ENCODE measurements at places on chromosomes 3 and 15. TPM values are rescaled to one million over a fixed set of nuclear protein-coding genes. Genes with fewer than 3 reads are reported as not detected.
A peak's percentile ranks its signal among the peaks of the same experiment; 100 is the strongest.

Gene ENTPD3
- polyA plus RNA-seq: 0.71 TPM

Gene OR5AC2
- polyA plus RNA-seq: not detected

Gene FANCD2OS
- not detected for polyA plus RNA-seq

Gene GRIP2
- polyA plus RNA-seq: 30.7 TPM

Gene CILP
- 20.6 TPM for polyA plus RNA-seq

Gene NLGN1
- polyA plus RNA-seq: 1.0 TPM

Gene ELL3
- polyA plus RNA-seq: 3.3 TPM

Gene UROC1
- polyA plus RNA-seq: 0.14 TPM

Gene TMC3
- 0.08 TPM for polyA plus RNA-seq

Gene SPSB4
- polyA plus RNA-seq: 18.7 TPM

GRCh38 chr3:186719945-186720739 lies 3.0 kb downstream of the KNG1 start:
- no peak for DNase-seq

DNA sequence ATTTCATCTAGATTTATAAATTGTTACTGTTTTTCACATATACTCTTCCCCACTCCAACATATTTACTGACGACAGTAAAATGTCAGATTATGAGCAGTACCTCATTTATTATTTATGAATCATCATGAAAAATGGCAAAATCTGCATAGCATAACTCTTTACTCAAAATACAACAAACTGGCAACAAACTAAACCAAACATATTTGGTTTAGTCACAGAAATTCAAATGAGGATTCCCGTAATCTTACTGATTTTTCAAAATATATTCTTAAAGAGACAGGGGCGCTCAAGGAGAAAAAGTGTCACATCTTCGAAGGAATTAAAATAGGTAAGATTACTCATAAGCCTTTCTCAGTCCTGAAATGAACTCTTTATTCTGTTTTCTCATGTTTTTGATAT lies 3.0 kb upstream of the GPR87 start:
- DNase-seq: no peak

DNA sequence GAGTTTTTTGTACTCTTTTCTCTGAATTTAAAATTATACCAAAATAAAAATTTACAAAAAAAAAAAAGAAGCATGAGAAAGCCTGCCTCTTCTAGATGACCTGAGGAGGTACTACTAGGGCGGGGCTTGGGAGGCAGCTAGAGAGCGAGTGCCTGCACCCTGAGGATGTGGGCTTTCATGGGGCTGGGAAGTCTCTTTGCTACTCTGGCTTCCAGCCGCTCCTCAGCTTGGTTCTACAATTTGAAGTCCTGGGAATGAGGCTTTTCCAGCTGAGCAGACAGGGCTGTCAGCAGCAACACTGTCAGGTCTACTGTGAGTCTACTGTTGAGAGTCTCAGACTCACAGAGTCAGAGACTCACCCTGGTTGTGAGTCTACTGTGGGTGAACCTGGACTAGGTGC lies 8.2 kb upstream of the PSTPIP1 start:
- DNase-seq: no peak

DNA sequence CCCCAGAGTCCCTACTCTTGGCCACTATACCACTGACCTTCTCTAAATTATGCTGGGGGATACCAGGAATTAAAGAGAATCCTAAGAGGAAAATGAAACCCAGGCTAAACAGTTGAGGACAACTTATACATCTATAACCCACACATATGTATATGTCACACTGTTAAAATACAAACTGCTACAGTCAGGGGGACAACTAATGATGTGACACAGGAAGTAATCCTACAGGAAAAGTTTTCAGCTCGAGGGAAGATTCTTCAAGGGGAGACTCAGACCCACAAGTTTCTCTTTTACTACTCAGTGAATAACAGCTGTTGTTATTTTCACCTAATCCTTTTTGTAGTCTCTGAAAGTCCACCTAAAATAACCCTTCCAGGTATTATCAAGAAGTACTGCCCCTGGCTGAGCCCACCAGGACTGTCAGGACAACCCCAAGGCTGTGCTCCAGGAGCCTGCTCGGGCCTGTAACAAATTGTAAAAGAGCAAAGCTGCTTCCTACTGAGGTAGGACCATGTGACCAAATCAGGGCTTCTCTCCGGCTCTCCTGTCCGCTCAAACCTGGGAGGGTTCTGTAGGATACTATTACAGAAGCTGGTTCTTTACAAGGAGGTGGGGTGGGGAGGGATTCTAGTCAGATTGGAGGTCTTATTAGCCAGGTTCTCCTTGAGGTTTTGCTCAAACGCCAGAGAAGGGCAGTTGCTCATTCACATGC lies 91.6 kb downstream of the SRGAP3 start:
- DNase-seq: no peak

DNA sequence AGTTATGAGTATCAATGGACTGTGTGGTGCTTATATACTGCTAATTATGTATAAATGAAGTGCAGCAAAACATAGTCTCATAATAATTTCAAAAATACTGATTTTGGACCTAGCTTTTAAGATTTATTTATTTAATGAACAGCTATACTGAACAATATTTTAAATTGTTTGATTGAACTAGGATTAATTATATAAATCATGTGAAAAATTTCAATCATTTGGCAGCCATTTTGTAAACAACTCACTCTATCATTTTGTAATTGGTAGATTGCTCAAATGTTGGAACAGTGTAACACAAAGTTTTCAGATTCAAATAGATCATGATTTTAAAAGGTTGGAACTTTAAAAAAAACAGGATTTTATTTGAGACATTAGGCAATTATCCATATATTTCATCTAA lies 47.0 kb downstream of the EPHA3 start:
- DNase-seq: no peak

- DNase-seq: no peak
Observed at GRCh38 chr3:112770032-112770626, 76.5 kb downstream of the CD200R1L start.

DNA sequence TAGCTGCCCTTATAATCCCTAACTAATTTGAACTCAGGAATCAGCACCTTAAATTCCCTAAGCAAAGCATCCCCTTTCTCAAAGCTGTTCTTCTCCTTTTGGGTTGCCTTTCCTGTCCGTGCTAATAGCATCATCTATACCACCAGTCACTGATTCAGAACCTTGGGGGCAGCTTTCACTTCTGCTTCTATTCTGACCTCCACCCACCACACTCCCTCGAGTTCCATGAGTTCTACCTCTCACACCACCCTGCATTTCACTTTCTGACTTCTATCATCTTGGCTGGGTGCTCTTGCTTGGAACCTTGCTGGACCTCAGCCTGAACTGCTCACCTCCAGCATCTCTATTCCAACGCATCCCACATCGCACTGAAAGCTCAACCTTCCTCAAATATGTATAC lies 55.4 kb upstream of the KCNMB2 start:
- no peak for DNase-seq

DNA sequence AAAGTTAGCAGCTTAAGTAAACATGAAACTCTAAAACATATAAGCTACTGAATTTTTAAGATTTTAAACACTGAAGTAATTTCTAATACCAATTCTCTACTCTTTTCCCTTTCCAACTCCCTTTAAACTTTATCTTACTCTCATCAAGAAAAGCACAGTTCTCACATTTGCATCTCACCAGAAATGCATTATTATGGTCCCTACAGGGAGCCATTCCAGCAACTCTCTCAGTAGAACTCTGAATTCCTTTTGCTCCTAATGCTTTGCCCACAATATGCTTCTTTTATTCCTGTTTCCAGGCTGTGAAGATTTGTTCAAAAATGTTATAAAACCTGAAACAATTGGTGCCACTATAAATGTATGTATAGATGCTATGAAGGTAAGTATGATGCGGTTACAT lies 83.4 kb downstream of the TFDP2 start:
- DNase-seq: no peak

GRCh38 chr3:45179163-45179562 lies 33.0 kb upstream of the CDCP1 start:
- no peak for DNase-seq

GRCh38 chr3:64022451-64023186 lies 675 bp downstream of the PSMD6 start:
- DNase-seq: no peak

GRCh38 chr15:76903251-76903681 lies 1.9 kb downstream of the SCAPER start:
- DNase-seq: no peak

- no peak for DNase-seq
Observed at GRCh38 chr15:89754361-89755154, 3.5 kb upstream of the MESP1 start.

DNA sequence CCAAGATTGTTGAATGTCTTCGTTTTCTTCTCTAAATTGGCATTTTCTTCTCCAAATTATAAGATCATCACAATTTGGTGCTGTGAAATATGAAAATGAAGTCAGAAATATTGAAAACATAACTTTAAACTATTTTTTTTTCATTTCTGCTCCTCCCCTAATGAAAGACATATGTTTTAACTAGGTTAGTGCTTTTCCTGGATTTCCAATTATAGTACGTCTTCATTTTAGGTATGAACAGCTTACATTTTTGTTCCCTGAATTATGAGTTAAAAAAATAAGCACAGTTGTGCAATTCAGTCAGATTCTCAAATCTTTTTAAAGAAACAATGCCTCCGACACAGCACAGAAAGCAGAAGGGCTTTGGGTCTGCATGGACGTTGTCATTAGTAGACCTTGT lies 83.5 kb upstream of the CFAP20DC start:
- no peak for DNase-seq

GRCh38 chr3:29454161-29454611 lies 173.3 kb downstream of the RBMS3 start:
- peak; percentile 18 for DNase-seq

DNA sequence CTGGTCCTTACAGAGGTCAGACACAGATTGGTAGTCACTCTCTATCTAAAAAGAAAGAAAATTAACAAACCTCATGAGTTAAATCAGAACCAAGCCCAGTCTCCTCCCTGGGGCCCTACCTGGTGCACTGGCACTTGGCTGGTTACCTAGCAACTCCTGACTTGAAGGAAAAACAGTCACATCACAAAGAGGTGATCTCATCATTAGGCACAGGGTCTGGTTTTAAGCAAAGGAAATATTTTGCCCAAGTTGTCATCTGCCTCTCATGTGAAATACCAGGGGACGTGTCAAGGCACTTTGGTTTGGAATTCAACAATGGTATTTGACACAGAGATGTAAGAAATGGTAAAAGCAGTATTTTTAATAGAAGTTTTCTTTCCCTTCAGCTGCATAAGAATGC lies 47.7 kb upstream of the FMN1 start:
- no peak for DNase-seq

DNA sequence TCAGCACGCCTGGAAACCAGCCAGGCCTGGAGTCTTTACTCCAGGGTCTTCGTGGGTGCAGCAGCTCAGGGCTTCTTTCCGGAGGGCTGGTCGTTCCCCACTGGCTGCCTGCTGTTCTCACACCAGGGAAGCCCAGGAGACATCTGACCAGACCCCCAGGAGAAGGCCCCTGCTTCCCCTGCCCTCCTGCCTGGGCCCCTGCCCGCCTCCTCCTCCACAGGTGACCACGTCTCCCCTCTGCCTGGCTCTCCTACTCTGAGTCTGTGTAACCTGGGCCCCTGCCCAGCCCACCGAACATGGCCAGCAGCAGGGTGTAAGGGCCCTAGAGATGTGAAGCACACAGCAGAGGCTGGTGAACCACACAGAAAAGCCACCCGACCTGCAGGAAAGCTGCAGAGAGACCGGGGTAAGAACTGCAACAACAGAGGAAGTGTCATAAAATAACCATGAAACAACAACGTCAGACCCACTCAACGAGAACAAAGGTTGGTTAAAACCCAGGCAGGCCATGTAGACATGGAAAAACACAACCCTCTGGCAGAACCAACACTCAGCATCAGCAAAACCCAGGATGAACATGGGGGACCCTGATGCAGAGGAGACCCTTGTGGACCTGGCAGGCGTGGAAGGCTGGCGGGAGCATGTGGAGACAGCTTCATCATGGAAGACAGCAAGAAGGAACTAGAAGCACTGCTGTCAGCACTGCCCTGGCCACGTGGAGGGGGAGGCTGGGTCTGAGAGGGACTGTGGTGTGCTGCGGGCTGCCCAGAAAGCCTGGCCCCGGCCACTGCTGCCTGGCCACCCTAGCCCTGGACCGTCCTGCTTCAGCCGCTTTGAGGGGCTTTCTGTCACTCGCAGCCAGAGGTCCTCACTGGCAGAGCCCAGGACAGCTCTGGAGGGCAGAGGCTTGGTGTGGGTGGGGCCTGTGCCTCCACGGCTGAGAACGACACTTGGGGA lies 20.4 kb downstream of the UROC1 start:
- DNase-seq: no peak

DNA sequence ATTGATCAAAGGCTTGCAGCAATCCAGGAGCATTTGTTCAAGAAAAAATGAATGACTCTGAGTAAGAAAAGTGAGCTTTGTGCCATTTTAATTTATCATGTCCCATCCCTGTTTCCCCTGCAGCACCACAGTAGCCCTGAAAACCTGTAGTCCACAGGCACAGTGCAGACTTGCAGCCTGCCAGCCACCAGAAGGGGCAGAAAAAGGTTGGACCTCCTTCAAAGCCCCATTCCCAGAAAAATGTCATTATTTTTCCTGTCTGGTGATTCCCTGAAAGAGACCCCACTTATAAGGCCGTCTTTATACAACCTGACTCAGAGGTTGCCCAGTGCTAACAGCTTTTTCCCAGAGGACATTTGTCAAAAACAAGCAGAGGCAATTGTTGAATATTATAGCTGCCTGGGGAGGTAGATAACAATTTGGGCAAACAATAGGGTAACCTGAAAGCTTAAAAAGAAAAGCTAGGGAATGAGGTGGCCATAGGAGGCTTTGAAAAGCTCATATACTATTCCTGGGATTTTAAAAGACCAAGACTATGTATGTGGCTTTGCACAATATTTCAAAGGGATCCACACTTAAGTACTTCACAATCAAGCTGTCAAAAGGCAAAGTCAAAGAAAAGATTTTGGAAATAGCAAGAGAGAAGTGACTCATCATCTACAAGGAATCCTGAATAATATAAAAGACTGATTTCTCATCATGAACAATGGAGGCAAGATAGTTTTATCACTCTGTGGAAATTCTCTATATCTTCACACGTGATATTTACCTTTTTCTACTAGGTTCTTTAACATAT lies 136.8 kb upstream of the PLXNA1 start:
- DNase-seq: no peak

- no peak for DNase-seq
Observed at GRCh38 chr15:99164119-99164518, 59.2 kb downstream of the SYNM start.

DNA sequence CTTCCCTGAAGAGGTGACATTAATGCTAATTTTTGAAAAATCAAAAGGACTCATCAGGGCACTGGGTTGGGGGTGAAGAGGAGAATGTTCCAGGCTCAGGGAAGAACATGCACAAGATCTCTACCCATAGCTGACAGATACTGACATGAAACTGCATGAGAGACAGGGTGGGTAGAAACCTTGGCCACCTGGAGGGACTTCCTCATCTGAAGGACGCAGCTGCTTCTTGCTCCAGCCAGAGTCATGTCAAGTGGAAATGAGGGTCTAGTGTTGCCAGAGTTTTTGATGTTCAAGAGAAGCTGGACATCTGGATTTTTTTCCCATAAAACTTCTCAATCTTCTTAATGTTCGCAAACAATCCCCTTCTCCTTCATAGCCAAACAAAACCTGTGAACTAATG lies 29.7 kb downstream of the AMOTL2 start:
- no peak for DNase-seq
